KBM-7 (cell line): ENCODE measurements at places on chromosomes 3 and 15.

GRCh38 chr3:168425936-168426595 is 330.3 kb upstream of the GOLIM4 start:
- no peak for DNase-seq

GRCh38 chr15:31598620-31599019 is 272.0 kb downstream of the KLF13 start:
- no peak for DNase-seq

DNA sequence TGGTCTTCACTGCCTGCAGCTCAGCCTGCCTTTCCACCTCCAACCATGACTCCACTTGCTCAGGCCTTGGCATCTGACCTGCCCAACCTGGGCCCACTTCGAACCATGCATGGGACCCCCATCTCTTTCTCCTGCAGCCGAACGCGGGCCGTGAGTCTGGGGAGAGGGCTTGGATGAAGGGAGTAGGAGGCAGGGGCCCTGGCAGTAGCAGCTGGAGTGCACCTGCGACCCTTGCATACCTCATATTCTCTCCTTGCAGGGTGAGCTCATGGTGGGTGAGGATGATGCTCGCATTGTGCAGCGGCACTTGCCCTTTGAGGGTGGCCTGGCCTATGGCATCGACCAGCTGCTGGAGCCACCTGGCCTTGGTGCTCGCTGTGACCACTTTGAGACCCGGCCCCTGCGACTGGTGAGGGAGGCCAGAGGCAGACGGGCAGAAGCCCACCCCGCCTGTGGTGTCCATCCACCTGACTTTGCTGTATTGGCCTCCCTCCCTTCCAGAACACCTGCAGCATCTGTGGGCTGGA is 13.5 kb downstream of the NT5DC2 start:
- no peak for DNase-seq

DNA sequence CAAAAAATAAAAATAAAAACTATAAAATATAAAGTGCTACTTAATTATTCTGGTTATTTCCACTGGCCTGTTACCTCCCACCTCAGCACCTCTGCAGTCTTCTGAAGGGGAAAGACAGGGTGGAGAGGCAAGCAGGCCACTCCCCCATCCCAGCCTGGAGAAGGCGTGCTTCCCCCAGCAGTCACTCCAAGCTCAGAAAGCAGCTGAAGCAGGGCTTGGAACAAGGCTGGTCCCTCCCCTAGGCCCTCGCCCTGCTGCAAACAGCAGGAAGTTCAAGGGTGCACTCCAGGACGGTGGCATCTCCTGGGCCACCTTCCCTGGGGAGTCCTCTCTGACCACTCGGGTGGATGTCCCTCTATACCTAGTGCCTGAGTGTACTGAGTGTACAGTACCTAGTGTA is 21.4 kb downstream of the CACNA2D2 start:
- DNase-seq = no peak

DNA sequence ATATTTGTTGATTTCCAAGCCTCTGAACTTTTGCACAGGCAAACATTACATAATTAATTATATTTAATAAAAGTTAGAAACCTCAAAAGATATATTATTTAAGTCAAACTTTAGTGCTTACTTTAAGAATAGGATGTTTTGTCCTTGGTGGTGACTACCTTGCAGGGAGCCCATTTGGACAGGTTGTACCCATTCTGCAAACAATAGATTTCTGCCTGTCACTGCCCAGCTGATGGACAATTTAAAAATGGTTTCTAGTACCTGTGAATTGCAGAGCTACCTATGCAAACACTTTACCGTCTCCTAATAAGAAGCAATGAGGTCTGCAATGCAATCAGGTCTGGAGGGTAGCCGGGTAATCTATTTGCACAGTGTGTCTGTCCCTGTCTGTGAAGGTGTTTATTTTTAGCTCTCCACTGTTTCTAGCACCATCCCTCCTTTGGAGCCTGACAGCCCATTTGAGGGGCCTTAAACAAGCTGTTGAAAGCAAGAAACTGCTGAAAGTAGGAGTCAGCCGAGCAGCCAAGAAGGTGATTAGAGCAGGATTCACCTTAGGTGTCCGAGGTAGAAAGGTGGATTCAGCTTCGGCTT is 556.2 kb upstream of the CFAP20DC start:
- DNase-seq = no peak

GRCh38 chr3:24457719-24458118 is 36.9 kb downstream of the THRB start:
- DNase-seq = no peak

GRCh38 chr3:31534065-31534425 is 1.3 kb downstream of the STT3B start:
- DNase-seq = peak; percentile 55

DNA sequence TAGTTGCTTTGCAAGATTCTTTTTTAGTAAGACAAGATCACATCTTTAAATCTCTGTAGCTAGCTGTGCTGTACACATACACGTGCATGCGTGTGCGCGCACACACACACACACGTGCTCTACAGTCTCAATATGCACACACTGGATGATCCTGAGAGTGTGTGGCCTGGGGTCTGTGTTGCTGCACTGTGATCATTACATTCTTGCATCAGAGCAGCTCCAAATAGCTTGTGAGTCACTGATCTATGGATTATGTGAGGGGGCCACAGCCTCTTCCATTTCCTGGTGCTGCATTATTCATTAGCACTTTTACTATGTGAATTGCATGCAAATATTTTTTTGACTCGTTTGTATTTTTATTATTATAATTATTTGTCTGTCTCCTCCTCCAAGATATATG is 34.6 kb downstream of the MCTP2 start:
- DNase-seq = no peak

DNA sequence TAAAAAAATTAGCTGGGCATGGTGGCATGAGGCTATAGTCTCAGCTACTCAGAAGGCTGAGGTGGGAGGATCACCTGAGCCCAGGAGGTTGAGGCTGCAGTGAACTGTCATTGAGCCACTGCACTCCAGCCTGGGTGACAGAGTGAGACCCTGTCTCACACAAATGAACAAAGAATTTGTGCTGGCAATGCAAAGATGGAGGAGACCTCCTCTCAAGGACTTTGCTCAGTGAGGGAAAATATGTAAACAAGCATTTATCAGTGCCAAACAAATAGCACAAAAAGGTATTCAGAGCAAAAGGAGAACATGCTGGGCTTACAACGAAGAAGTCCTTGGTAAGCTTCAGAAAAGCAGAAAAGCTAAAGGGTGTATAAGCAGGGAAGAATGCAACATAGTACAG is 113.1 kb upstream of the UMPS start:
- no peak for DNase-seq

- DNase-seq = no peak
Observed at GRCh38 chr15:72856549-72857040, 73.0 kb upstream of the ADPGK start.

DNA sequence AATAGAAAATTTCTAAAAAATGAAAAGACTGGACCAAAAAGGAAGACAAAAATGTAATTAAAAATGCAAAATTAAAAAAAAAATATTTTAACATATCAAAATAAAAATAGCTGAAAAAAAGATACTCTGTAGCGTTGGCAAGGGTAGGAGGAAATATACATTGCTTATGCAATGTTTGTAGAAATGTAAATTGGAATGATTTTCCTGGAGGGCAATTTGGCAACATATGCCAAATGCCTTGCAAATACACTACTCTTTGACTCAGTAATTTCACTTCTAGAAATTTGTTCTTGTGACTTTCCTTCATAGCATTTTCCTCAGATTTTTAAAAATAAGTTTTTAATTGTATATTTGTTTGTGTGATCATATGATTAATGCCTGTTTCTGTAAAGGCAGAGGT is 296.6 kb downstream of the ZNF621 start:
- no peak for DNase-seq

DNA sequence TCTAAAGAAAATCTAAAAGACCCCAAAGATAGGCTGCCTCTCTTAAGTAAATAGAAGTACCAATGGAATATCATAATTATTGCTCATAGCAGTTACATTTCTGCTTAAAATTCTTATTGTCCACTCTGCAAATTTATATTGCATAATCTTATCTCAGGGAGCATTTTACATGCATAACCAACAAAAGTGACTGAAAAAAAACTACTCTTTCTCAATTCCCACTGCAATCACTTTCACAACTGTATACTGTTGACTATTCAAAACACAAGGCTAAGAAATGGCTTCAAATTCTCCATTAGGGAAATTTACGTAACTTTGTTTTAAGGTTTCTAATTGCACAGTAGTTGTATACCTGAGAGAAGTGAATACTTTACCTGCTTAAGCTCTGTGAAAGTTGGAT is 56.3 kb downstream of the HMG20A start:
- DNase-seq = no peak

GRCh38 chr3:82977871-82978270 is 1216.4 kb upstream of the GBE1 start:
- DNase-seq = no peak

DNA sequence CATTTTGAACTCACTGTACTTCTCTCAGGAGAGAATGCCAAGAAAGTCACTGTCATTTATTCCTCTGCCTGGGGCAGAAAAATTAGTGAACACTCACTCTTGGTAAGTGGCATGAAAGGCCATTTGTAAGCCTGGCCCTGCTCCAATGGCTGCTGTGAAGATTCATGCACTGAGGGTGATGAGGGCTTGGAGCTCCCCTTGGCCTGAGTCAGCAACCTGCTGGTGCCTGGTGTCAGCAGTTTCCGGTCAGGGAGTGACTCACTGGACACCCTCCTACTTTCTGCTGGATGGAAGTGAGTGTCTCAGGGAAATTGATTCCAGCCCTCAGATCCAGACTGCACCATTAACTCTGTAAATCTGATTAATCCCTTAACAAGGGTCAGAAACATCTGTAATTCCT is 37.6 kb downstream of the TRA2B start:
- no peak for DNase-seq

GRCh38 chr15:46365572-46365971 is 730.7 kb downstream of the SQOR start:
- DNase-seq = no peak

DNA sequence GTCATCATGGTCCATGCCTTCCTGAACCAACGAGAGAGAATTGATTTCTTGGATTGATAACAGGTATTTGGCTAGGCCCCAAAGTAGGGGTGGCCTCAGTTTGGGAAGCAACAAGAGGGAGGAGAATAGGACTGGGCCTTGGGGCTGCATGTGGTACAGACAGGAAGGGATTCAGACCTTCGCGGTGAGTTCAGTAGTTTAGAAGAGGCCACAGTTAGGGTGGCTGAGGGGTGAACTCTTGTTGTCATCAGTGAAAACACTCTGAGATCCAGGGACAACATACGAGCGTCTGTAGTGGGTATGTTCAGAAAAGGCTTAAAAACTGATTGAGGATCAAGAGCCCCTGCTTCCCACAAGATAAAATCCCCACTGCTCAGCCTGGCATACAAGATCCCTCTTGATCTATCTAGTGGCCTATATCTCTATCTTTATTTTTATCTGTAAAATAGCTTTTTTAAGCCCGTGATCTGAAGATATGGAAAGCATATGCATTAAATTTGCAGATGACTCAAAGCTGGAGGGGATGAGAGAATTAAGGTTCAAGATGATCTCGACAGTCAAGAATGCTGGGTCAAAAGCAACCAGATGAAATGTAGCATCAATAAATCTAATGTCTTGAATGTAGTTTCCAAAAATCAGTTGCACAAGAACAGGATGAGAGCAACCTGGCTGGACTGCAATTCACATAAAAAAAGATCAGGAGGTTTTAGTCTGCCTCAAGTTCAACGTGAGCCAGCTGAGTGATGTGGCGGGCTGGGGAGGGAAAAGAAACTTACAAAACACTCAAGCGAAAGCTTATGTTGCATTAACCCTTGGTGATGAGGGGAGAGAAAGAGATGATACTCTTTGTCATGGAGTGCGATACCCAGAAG is 221.1 kb upstream of the TLE3 start:
- DNase-seq = peak; percentile 15

GRCh38 chr15:63763476-63764123 is 70.1 kb downstream of the HERC1 start:
- DNase-seq = peak; percentile 59

GRCh38 chr3:123499322-123499721 is 50.4 kb upstream of the ADCY5 start:
- DNase-seq = no peak

DNA sequence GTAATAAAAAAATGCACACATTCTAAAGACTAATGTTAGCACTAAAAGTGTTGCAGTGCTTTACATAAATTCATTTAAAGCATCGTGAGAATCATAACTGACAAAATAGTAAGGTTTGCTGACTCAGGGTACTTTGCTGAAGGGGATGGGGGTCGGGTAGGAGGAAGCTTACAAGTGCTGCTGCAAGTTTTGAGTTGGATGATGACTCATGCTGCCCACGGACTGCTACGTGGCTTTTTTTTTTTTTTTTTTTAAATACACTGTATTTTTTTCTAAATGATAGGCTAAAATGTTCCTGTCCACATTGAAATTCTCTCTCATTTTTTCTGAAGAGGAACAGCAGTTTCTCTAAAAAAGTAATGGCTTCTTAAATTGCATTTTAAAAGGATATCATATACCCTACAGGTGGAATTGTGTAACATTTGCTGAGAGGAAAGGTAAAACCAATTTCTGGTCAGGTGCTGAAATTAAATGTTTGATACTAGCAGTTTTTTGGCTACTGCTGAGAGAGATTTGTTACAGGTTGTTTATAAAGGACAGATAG is 2.2 kb downstream of the MAPK6 start:
- peak; percentile 78 for DNase-seq

GRCh38 chr3:188097791-188098190 is 56.2 kb upstream of the LPP start:
- peak; percentile 68 for DNase-seq

GRCh38 chr3:66856533-66856932 is 141.6 kb upstream of the KBTBD8 start:
- peak; percentile 16 for DNase-seq
